Esophagus squamous epithelium (tissue), 5 donors: ENCODE measurements at places on chromosomes 5 and 9.

DNA sequence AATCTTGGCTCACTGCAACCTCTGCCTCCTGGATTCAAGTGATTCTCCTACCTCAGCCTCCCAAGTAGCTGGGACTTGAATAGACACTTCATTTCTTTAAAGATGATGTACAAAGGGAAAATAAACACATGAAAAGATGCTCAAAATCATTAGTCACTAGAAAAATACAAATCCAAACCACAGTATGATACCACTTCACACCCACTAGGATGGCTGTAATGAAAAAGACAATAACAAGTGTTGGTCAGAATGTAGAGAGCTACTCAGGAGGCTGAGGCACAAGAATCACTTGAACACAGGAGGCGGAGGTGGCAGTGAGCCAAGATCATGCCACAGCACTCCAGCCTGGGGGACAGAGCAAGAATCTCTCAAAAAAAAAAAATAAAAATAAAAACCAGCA, 13.0 kb downstream of the F2RL2 start:
- DNase-seq = no peak

DNA sequence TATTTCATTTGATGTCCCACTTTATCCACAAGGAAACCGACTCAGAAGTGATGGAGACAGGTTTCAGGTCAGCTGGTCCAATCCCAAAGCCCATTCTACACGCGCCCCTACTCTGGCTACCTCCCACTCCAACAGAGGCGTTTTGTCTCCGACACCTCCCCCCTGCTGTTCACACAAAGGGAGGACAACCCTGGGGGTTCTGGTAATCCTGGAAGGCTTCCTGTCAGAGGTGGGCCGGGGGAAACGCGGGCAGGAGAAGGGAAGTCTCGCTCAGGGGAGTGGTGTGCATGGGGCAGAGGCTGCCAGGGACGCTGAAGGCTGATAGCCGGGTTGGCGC, 39.7 kb upstream of the GABRP start:
- no peak for DNase-seq

DNA sequence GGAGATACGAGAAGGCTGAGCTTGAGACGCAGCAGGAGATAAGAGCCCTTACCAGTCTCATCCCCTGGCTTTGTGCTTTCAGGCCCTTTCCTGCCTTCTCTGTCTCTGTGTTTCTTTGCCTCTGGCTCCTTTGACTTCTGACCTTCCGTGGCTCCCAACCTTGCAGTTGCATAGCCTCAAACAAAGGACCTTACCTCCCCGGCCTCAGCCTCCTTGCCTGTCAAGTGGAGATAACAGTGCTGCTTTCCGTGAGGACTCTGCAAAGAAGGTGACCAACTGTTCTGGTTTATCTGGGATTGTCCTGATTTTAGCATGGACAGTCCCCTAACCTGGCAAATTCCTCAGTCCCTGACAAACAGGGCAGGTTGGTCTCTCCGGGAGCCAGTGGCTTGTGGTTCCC, 287.8 kb upstream of the MVB12B start:
- DNase-seq = no peak

GRCh38 chr5:12392246-12392645, 488.0 kb upstream of the CTNND2 start:
- no peak for DNase-seq

DNA sequence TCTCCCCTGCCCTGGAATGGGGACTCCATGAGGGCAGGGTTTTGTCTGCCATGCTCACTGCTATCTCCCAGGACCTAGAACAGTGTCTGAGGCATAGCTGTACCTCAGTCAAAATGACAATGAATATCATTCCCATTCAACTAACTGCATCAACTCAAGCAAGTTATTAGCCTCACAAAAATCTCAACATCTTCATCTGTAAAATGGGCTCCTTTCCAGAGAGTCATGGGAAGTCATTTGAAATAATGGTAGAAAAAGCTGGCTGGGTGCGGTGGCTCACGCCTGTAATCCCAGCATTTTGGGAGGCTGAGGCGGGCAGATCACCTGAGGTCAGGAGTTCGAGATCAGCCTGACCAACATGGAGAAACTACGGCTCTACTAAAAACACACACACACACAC, 9.4 kb downstream of the SH2D3C start:
- DNase-seq = no peak

DNA sequence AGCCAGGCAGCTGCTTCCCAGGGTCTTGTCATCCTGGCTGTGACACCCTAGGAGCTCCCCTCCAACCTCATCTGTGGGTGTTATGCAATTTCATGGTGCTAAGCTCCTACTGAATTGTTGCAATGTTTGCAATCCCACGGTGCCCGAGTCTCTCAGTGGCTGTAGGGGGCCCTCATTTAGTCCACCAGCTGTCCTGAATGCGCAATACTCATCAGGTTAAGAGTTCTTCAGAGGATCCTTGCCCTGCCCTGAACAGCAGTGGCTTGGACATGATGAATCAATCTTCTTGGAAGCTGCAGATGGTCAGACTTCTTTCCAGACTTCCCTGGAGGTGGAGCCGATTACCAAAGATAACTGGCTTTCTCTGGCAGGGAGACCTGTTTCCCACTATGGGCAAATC, 584.1 kb downstream of the CCDC171 start:
- DNase-seq = no peak

DNA sequence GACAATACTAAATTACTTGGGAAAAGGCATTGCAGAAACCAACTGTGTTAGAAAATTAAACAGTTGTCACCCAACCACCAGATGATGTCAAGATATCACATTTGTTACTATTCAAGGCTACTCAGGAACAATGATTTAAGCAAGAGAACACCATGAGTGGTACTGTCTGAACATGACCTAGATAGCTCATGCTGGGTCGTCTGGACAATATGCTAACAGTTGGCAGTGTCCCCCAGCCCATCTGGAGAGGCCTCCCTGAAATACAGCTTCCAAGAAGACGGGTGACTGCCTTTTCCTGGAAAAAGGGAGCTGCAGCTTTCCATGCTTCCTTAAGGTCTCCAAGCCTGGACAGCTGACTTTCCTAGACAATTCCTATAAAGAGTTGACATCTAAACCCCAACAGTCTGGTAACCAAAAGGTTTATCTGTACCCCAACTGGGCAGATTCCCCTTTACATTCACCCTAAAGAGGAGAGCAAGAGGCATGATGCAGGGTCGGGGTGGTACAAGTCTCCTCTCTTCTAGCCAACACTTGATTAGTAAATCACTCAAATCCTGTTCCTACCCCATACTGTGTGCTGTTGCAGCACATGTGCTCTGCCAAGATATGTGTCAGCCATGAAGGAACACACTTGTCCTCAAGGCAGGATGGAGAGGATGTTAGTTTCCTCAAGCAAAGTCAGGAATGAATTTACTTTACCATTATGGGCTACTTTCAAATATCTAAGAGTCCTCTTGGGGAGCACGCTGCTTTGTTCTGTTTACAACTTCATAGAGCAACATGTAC, 433.0 kb downstream of the PDE4D start:
- DNase-seq = no peak

- DNase-seq = no peak
Measured at GRCh38 chr9:132703336-132703735, 33.1 kb downstream of the GTF3C4 start.

DNA sequence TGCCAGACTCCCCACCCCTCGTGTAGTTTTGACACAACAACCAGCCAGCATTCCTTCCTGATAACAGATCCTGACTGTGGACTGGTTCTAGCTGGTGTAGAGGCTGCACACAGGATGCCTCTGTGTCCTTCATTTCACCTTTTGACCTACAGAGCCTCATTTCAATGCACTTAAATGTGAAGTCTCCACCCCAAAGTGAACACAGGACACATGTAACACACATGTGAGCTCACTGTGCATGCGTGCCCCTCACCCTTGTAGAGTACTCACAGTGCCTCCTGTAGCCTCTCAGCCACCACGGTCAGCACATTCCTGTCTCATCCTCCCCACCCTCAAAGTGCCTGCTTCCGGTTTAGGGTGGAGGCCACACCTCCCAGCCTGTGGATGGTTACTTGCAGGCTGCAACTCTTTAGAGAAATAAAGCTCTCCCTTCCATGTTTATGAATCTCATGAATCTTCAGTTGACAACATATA, 11.6 kb upstream of the NKD2 start:
- DNase-seq = no peak

GRCh38 chr5:23352446-23352845, 155.0 kb upstream of the PRDM9 start:
- DNase-seq = no peak

- DNase-seq = no peak
Measured at GRCh38 chr9:13013991-13014883, 239.4 kb downstream of the LURAP1L start.

GRCh38 chr9:124308606-124309491, 51.1 kb downstream of the NEK6 start:
- DNase-seq = no peak

- DNase-seq = no peak
Measured at GRCh38 chr5:8060235-8060952, 191.4 kb downstream of the MTRR start.

GRCh38 chr5:122316656-122317055, 4.6 kb downstream of the SNCAIP start:
- no peak for DNase-seq

GRCh38 chr9:114666851-114667250, 9.2 kb upstream of the TEX53 start:
- DNase-seq = no peak

- no peak for DNase-seq
Measured at GRCh38 chr9:129995409-129996160, 47.4 kb downstream of the FNBP1 start.

DNA sequence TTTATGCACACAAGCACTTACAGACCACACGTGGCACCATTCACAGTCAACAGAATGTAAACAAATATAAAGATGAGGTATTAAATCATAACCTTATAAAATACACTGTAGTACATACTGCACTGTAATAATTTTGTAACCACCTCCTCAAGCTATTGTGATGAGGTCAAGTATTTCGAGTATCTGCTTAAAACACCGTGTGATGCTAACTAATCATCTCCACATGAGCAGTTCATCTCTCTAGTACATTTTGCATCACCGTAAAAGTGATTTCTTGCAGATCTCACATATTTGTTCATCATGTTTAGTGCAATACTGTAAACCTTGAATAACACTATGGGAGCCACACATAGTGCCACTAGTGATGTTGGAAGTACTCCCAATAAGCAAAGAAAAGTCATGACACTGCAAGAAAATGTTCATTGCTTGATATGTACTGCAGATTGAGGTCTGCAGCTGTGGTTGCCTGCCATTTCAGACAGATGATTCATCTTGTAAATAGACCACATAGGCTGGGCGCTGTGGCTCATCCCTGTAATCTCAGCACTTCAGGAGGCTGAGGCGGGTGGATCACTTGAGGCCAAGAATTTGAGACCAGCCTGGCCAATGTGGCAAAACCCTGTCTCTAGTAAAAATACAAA, 44.3 kb downstream of the FOXB2 start:
- no peak for DNase-seq

DNA sequence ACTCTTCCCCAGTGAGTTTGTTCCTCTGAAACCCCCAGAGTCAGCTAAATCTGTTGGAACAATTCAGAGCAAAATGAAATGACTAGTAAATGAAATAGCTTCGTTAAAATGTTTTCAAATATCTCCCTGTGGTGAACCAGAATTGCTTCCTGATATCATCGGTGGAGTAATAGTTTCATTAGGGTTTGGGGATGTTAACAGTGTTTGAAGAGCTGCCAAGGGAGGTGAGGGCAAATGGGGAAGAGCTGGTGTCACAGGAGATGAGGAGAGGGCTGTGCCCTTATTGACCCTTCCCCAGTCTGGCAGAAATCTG, 4.3 kb upstream of the C7 start:
- no peak for DNase-seq
